Putamen (tissue), 1 donor: ENCODE measurements at places on chromosomes 3 and 15.

GRCh38 chr3:141403576-141403975 lies 35.3 kb downstream of the ZBTB38 start:
- no peak for DNase-seq

- no peak for DNase-seq
Observed at GRCh38 chr3:39278616-39278935, 1.3 kb downstream of the CX3CR1 start.

- no peak for DNase-seq
Observed at GRCh38 chr3:150296123-150296735, 111.9 kb upstream of the TSC22D2 start.

DNA sequence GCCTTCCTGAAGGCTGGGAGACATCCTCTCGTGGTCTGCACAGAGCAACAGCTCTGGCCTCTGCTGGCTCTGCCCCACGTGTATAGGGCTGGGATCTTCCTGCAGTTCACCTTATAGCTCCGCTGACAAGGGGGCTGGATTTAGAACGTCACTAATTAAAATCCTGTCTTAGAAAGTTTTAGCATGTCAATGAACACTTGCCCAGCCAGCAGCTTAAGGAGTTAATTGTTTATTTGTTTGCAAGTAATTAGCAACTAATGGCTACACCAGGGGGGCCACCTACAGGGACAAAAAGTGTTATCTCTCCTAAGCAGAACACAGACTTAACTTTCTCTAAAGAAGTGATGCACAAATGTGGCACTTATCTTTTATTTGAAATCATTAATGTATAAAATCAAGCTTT lies at the start of gene HESX1:
HESX1 (minus strand) TSS at position 84 of the 403 bp plus-strand sequence; CDS start at position 24, 60 bp downstream.
- no peak for DNase-seq

- DNase-seq: no peak
Observed at GRCh38 chr15:71180986-71181853, 65.9 kb downstream of the THSD4 start.

- no peak for DNase-seq
Observed at GRCh38 chr3:167502401-167502800, 28.6 kb upstream of the SERPINI2 start.

DNA sequence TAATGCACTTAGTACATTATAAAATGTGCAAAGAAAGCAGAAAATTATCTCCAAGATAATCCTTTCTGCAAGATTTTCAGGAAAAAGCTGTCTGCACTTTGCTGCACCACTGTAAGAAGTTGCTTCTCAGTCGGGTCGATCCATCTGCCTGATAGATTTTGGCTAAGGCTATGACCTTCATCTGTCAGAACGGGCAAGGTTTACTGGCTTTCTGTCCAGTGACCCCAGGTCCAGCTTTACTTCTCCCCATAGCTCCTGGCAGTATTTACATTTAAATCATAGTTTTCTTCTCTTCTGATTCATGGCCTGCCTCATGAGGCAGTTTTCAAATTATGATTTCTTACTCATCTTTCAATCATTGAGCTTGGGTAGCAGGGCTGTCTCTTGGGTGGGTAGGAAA lies 422.7 kb downstream of the EPHB1 start:
- DNase-seq: no peak

GRCh38 chr3:51670053-51670822 lies 814 bp upstream of the TEX264 start:
- no peak for DNase-seq

GRCh38 chr3:22582266-22582665 lies 620.9 kb upstream of the UBE2E2 start:
- peak; percentile 43 for DNase-seq

DNA sequence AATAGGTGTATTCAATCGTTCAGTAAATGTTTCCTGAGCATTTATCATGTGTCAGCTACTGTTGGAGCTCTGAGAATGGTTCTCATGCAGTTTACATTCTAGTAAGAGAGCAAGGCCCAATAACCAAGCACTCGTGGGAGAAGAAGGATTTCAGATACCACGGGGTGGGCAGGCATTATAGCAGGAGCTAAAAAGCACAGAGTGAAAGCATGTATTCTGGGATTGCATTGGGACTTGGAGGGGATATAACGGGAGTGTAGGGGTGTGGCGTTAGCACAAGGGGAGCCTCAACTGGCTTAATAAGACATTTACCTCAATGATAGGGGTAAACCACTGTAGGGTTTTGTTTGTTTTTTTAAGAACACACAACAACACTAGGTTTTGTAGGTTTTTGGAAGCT lies 1.6 kb upstream of the SIAH2 start:
- no peak for DNase-seq

GRCh38 chr15:41435037-41435786 lies 18.3 kb downstream of the RTF1 start:
- no peak for DNase-seq
